ENCODE measurements at places on chromosomes 1 and 21. TPM values are rescaled to one million over a fixed set of nuclear protein-coding genes. Genes with fewer than 3 reads are reported as not detected.

The EMC1 gene
- total RNA-seq, result 26.6 TPM

The CGN gene
- total RNA-seq, result 4.9 TPM

The ARHGEF11 gene
- total RNA-seq, result 38.4 TPM

The AMPD2 gene
- 116 TPM for total RNA-seq

The KCNJ6 gene
- total RNA-seq, result not detected

The SPRR5 gene
- total RNA-seq, result not detected

The CRABP2 gene
- total RNA-seq, result 900 TPM

The MANEAL gene
- total RNA-seq, result 5.4 TPM

The DCDC2B gene
- total RNA-seq, result not detected

The OR2M3 gene
- total RNA-seq, result not detected

The ZNF678 gene
- total RNA-seq, result 14.2 TPM

The KIF26B gene
- 141 TPM for total RNA-seq

The PLA2G5 gene
- total RNA-seq, result not detected

The CATSPERE gene
- 1.4 TPM for total RNA-seq

The PCAT6 gene
- total RNA-seq, result 19.8 TPM

The RIPK4 gene
- total RNA-seq, result 2.4 TPM

The MPL gene
- total RNA-seq, result not detected

The IRF6 gene
- total RNA-seq, result 1.4 TPM

The PRR9 gene
- total RNA-seq, result not detected

The LCE6A gene
- not detected for total RNA-seq

The LAMTOR2 gene
- total RNA-seq, result 116 TPM

The ADAM30 gene
- not detected for total RNA-seq

The LENEP gene
- not detected for total RNA-seq

The CYP4B1 gene
- not detected for total RNA-seq

The NBPF4 gene
- total RNA-seq, result not detected

The CD5L gene
- total RNA-seq, result not detected

The MAGOH gene
- total RNA-seq, result 30.9 TPM

The FCRL6 gene
- total RNA-seq, result not detected

All from cardiac muscle cell (in vitro differentiated cells and primary cell).